Activated CD4-positive, alpha-beta T cell treated with anti-CD3 and anti-CD28 coated beads for 4 hours (primary cell): ENCODE measurements at places on chromosomes 16 and 17.

DNA sequence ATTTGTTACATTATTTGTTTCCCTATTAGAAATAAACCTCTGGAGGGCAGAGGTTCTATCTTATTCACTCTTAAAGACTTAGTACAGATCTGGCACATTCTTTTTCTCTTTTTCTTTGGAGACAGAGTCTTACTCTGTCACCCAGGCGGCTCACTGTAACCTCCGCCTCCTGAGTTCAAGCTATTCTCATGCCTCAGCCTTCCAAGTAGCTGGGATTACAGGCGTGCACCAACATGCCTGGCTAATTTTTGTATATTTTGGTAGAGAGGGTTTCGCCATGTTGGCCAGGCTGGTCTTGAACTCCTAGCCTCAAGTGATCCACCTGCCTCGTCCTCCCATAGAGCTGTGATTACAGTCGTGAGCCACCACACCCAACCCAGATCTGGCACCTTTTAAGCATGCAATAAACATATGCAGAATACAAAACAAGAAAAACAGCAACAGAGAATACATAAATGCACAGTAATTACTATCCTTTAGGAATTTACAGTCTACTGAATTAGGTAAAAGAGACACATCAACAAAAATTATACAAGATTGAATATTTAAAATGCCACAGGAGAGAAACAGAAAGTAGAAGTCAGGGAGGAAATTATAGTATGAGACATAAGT, 52.1 kb downstream of the GPATCH8 start:
- no peak for DNase-seq

GRCh38 chr16:68608330-68608729, 36.8 kb upstream of the CDH3 start:
- no peak for DNase-seq

DNA sequence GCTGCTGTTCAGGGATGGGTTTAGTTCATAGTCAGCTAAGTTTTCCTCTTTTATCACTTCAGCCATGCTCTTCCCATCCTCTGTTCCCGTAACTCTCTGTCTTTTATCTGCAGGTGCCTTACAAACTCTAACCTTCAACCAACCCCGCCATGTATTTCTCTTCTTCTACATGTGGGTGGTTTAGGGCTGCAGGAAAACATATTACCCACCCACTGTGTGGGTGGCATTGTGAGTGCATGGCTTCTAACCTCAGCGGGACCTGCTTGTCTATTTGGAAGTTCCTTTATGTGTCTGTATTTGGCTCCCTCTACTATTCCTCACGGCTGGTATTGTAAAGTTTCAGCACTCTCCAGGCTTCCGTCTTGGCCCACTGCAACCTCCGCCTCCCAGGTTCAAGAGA, 39.0 kb upstream of the TANC2 start:
- DNase-seq: no peak

DNA sequence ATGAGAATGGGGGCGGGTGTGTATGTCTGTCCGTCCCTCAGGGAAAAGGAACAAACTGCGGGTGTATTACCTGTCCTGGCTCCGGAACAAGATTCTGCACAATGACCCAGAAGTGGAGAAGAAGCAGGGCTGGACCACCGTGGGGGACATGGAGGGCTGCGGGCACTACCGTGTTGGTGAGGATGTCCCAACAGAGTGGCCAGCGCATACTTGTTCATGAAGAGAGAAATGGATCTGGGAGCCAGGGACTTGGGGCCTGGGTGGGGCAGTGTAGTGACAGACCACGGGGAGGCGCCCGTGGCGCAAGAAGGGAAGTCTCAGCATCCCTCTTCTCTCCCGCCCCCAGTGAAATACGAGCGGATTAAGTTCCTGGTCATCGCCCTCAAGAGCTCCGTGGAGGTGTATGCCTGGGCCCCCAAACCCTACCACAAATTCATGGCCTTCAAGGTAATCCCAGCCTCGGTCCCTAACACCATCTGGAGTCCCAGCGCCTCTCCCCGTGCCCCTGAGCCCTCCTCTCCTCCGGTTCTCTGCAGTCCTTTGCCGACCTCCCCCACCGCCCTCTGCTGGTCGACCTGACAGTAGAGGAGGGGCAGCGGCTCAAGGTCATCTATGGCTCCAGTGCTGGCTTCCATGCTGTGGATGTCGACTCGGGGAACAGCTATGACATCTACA, 3.5 kb upstream of the C17orf107 start:
- no peak for DNase-seq

GRCh38 chr16:10539236-10539635, 41.2 kb downstream of the EMP2 start:
- DNase-seq: no peak

DNA sequence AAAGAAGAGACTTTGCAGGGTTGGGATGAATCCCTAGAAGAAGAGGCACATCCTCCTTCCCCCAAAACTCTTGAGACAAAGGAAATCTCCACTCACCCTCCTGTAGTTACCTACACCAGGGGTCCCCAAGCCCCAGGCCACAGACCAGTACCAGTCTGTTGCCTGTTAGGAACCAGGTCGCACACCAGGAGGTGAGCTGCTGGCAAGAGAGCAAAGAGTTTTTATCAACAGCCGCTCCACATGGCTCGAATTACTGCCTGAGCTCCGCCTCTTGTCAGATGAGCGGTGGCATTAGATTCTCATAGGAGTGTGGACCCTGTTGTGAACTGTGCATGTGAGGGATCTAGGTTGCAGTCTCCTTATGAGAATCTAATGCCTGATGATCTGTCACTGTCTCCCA, 98.9 kb downstream of the CCT6B start:
- no peak for DNase-seq

- DNase-seq: no peak
Observed at GRCh38 chr17:19332371-19333131, 30.0 kb downstream of the B9D1 start.
